ENCODE measurements at places on chromosomes 12 and 14. TPM values are rescaled to one million over a fixed set of nuclear protein-coding genes. Genes with fewer than 3 reads are reported as not detected.
A peak's percentile ranks its signal among the peaks of the same experiment; 100 is the strongest.

GRCh38 chr12:57216014-57216911, at the start of gene NXPH4:
NXPH4 (plus strand) TSS chr12:57216794; CDS start chr12:57216970, 176 bp downstream.
- no peak for DNase-seq

DNA sequence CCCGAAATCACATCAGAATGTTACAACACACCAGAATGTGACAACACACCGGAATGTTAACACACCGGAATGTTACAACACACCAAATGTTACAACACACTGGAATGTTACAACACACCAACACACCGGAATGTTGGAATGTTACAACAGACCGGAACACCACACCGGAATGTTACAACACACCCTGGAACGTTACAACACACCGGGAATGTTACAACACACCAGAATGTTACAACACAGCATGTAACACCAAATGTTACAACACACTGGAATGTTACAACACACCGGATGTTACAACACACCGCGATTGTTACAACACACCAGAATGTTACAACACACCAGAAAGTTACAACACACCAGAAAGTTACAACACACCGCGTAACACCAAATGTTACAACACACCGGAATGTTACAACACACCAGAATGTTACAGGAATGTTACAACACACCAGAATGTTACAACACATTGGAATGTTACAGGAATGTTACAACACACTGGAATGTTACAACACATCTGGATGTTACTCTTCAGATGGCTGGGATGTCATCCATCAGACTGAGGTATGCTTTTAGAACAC, 21.1 kb downstream of the CHFR start:
- DNase-seq, result no peak

DNA sequence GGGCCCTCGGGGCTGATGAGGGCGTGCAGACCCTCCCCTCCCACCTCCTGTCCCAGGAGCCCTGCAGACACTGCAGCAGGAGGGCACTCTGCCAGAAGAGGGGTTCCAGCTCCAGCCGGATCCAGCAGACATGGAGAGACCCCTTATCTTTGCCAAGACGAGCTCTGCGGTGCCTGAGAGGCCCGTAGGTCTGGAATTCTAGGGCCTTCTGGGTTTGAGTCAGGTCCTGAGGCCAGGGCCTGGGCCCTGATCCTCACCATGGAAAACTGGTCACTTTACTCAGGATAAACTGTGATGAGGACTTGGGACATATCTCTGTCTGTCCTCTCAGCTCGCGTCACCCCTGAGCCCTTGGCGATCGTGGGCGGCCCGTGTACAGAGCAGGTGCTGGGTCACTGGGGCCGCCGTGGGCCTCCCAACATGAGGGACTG, 13.8 kb downstream of the MEG3 start:
- no peak for DNase-seq

GRCh38 chr12:46071769-46072624, 81.6 kb upstream of the SCAF11 start:
- DNase-seq, result peak; percentile 37

DNA sequence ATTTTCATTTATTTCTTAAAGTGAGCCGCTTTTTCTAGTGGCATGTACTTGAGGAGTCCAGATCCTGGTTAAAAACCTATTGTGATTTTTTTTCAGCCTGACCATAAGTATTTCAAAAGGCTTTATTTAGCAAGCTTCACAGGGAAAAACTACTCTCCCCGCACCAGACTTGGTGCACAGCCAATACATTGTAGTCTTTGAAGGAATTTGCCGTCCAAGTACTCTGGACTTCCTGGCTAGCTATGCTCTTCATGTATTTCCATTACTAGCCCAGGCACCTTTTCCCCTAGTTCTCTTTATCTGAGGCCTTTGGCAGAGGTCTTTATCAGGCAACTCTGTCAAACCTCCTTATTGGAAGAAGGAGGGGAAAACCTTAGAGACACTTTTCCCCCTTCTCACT, 234.7 kb downstream of the CCDC91 start:
- no peak for DNase-seq

- DNase-seq, result no peak
Observed at GRCh38 chr14:77714926-77715325, 7.0 kb downstream of the SLIRP start.

DNA sequence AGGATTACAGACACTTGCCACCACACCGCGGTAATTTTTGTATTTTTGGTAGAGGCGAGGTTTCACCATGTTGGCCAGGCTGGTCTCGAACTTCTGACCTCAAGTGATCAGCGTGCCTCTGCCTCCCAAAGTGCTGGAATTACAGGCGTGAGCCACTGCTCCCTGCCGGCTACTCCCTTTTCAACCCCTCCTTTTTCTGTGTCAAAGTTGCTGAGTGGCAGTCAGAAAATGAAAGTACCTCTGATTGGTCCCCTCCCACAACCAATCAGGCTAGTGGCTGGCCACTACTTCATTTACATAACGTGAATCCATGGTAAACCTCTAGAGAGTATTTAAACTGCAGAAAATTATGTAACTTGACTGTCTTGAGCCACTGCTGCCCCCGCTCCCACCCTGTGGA, 5.9 kb downstream of the RESF1 start:
- DNase-seq, result no peak

DNA sequence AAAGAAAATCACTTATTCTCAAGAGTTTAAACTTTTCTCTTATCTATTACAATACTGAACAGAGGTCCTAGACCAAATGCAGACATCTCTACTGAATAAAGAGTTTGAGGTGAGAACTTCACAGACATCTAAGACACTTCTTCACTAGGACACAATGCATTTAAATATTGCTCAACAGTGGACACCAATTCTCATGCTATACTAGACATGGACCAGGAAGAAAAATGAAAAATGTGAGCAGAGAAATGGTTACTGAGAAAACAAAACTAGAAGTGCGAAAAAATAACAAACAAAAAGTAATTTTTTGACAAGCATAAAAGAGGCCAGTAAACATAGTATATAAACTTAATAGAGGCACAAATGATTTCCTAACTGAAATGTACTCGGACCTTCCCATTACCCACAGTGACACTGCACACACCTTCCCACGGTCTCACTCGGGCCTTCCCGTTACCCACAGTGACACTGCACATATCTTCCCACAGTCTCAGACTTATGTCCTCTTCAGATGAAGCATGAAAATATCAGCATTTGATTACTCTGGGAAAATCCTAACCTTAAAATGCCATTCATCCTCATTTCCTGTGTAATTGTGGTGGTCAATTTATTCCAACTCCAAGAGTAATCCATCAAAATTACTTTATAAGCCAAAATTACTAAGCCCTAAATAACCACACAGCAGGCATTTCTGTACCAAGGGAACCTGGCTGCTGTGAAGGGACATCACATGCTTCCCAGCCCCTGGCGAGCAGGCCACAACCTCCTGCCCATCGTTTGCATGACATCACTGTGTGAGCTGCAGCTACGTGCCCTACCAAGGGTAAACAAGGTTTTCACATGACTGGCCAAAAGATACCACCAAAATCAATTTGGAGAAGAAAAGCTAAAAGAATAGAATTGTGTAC, 6.4 kb downstream of the SLC15A4 start:
- DNase-seq, result no peak

- no peak for DNase-seq
Observed at GRCh38 chr14:90610346-90611040, 205.7 kb downstream of the TTC7B start.

DNA sequence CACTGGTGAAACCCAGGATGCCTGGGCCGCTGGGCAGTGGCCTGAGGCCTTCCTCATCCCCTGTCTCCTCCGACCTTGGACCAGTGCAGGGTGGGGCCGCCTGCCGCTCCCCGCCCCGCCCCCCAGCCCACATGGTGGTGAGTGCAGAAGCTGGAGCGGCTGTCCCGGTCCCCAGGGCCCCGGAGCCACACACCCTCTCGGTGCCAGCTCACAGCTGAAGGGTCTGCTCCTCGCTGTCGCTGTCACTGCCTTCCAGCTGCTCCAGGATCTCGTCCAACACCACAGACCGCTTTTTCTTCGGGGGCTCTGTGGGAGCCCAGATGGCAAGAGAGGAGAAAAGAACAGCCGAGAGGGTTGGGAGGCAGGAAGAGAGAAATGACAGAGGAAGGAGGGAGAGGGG, 143.1 kb downstream of the RBM19 start:
- DNase-seq, result no peak

- DNase-seq, result no peak
Observed at GRCh38 chr12:81759190-81760051, at the start of gene PPFIA2. PPFIA2 (minus strand) TSS chr12:81759350.

GRCh38 chr14:92544051-92544720, 30.6 kb downstream of the RIN3 start:
- DNase-seq, result no peak

- DNase-seq, result peak; percentile 85
Observed at GRCh38 chr12:104582739-104583138, 126.0 kb downstream of the CHST11 start.

- DNase-seq, result no peak
Observed at GRCh38 chr12:3417113-3417512, 73.9 kb upstream of the PRMT8 start.

DNA sequence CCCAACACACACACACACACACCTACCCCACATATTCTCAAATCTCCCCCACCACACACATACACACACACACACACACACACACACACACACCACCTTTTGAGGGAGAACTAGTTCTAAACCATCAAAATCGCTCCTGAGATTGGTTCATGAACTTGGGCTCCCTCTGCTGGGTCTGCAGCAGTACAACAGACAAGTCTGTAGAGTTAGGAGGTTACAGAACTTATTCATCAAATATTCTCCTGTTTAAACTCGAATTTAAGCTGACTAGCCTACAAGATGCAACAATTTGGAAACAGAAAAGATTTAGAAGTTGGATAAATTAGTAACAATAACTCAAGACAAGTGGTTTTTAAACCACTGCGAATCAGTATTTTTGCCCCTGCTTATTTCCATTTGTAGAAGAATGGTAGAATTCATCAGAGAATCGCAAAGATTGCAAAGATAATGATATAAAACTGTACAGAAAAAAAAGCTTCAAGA, 136.4 kb upstream of the USP15 start:
- DNase-seq, result peak; percentile 22

DNA sequence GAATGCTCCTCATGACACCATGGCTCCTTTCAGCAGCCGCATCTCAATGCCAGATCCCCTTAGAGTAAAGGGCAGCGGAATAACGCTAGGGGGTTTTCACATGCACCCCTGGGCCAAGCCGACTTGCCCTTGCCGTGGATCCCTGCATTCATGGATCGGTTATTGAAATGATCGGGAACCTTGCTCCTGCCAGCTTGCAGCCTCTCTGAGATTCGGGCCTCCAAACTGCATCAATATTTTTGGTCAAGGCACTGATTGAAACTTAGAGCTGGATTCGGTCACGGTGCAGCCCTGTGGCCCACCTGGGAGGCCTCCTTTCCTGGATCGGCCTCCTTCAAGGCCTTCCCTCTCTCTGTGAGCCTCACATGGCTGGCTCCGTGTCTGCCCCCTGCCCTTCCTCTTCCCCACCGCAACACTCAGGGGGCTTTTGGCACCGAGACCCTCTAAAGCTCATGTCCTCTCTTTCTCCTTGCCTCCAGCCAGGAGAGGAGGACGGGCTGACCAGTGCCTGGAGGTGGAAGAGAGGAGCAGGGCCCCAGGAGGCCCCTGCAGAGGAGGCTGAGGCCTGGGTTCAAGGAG, 1.8 kb downstream of the PTPN6 start:
- no peak for DNase-seq

DNA sequence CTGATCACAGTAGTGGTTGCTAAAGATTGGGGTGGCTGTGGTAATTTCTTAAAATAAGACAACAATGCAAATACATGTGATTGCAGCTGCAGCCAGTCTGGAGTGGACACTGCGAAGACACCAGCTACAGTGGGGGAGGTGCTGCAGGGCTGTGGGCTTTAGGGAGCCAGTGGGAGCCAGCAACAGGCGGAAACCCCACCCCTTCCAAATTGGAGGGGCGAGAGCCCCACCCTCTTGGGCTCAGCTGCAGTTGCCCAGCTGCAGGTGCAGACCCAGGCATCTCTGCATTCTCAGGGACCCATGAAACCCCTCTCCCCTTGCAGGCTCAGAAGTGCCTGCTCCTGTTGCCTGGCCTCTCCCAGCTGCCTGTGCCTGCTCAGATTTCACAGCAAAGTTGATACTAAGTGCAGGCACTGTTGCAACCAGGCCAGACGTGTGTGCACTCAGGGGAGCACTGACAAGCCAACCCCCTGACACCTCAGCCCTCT, 104.8 kb downstream of the MYF5 start:
- no peak for DNase-seq

DNA sequence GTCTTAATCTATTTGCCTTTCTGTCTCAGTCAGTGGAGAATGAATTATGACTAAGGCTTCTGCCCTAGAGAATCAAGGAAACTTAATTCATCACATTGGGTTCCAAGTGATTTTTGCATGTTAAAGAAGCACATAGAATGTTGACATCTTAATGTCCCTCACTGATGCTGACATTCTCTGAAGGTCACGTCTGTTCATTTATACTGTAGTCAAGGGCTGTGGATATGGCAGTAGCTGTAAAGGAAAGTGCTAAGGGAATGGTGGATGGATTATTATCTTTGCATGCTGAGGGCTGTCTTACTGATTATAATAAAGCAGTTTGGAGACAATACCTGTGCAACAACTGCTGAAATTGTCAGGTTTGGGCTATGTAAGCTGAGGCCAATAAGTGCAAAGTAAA, 161.2 kb downstream of the PLCZ1 start:
- DNase-seq, result no peak

DNA sequence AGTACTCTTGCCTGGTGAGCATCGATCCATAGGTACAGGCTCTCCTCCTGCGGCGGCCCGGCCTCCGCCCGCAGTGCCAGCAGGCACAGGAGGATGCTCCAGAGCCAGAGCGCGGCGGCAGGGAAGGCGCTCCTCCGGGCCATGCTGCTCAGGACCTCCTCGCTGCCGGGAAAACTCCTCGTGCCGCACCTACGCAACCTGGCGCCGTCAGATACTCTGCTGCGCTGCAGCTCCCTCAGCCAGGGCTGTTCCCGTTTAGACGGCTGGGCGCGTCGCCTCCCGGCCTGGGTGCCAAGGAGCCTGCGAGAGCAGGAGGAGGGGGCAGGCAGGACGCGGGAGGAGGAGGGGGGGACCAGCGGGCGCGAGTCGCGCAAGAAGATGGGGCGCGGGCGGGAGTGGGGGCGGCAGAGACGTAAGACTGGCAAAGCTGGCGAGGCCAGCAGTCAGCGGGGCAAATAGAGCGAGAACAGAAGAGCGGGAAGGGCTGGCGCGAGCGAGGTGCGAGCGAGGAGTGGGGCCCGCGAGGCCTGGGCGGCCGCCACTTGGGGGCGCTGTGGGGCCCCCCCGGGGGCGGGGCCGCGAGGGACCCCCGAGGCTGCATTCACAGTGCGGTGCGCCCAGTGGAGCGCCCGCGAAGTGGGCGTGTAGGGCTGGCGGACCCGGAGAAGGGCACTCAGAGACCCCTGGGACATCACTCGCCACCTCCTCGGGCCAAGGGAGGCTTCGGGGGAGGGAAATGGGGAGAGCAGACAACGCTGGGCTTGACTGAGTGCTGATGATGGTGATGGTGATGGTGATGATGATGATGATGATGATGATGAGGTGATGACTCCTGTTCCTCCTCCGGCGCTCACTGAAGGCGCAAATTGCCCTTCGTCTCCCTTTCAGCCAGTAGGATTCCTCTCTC, at the start of gene WIF1:
TSS of gene WIF1 (minus strand) at position 257 of the 907 bp plus-strand sequence. CDS start at position 143, 114 bp downstream.
- DNase-seq, result no peak

Gene ATP5MC2
- 335 TPM for polyA plus RNA-seq

Gene LRRC23
- polyA plus RNA-seq, result 11.5 TPM

Gene TC2N
- polyA plus RNA-seq, result 23.9 TPM

Gene EFCAB11
- 5.6 TPM for polyA plus RNA-seq

Gene NKX2-1
- 0.02 TPM for polyA plus RNA-seq

Gene SLC6A12
- polyA plus RNA-seq, result 1.6 TPM

Gene VPS29
- 320 TPM for polyA plus RNA-seq

Gene RNF212B
- 0.07 TPM for polyA plus RNA-seq

Gene RASSF9
- 0.94 TPM for polyA plus RNA-seq
